Activated CD4-positive, CD25-positive, alpha-beta regulatory T cell (primary cell): ENCODE measurements at places on chromosomes 1 and 21.

- no peak for DNase-seq
These were observed 217.1 kb downstream of the NFIA start for GRCh38 chr1:61299463-61299862.

GRCh38 chr1:175904808-175905207 lies 161.4 kb upstream of the TNR start:
- no peak for DNase-seq

DNA sequence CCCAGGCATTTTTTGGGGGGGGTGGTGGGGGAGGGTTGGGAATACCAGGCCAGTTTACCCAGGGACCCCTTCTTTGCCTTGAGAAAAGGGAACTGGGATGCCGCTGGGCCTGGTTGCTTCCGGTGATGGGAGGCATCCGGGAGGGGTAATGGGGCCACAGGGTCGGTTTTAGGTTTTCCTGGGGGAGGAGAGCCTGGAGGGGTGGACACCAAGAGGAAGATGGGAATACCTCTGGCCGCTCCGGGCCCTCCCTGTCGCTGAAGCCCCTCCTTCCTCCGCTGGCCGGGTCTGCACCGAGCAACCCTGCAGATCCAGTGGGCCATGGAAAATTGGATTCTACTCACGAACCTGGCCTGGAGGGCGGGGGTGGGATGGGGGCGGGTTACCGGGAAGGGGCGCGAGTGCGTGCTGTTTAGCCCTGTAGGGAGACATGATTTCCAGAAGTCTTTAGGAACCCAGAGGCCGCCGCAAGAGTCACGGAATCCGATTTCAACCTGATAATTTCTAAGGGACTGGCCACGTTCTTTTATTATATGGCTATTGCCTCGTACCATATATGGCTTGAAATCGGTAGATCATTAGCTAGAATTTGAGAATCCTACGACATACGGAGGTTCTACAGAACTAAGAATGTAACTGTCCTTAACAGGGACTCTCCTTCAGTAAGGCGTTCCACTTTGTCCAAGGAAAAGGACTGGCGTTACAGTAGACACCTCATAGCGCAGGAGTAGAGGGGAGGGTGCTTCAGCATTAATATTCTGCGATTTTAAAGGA lies 749 bp downstream of the AKIRIN1 start:
- DNase-seq, result no peak

DNA sequence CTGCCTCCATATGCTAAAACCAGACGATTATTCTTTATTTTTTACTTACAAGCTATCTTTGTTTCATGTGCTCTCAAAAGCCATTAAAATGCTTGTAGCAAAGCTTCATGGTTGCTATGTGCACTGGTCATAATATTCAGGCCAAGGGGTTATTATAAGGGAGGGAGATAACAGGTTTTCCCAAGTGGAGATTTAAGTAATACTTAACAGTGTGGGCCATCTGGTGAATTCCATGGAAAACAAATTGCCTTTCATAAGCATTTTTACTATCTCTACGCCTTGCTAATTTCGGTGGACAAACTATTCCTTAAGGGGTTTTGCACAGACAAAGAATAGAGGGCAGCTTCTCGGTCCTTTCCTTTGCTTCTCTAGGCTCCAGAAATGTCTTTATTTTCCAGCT lies 137.8 kb downstream of the NUF2 start:
- no peak for DNase-seq

GRCh38 chr1:44390277-44390676 lies 14.8 kb upstream of the RNF220 start:
- no peak for DNase-seq

- DNase-seq, result no peak
These were observed 73.2 kb downstream of the GRIK3 start for GRCh38 chr1:36961062-36961615.

DNA sequence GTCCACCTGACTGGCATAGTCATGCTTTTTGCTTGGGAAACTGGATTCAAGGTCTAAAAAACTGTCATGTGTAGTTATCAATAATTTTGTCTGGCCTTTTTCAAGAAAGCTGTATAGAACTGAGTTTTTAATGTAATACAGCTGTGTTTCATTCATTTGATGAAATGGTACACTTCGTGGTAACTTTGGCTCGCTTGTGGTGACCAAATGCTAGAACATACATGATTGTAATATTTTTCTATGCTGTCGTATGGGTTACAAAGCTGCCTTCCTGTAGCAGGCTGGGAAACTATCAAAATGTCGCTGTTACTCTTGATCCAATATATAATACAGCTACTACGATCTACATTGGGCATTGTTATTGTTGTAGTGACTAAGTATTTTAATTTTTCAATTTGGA lies 2.1 kb downstream of the LRRC42 start:
- no peak for DNase-seq

GRCh38 chr1:169473347-169473746 lies 12.4 kb downstream of the SLC19A2 start:
- DNase-seq, result no peak

- DNase-seq, result no peak
These were observed 22.6 kb upstream of the TNFRSF1B start for GRCh38 chr1:12144236-12144635.

GRCh38 chr1:218900615-218901014 lies 273.1 kb upstream of the LYPLAL1 start:
- DNase-seq, result no peak

DNA sequence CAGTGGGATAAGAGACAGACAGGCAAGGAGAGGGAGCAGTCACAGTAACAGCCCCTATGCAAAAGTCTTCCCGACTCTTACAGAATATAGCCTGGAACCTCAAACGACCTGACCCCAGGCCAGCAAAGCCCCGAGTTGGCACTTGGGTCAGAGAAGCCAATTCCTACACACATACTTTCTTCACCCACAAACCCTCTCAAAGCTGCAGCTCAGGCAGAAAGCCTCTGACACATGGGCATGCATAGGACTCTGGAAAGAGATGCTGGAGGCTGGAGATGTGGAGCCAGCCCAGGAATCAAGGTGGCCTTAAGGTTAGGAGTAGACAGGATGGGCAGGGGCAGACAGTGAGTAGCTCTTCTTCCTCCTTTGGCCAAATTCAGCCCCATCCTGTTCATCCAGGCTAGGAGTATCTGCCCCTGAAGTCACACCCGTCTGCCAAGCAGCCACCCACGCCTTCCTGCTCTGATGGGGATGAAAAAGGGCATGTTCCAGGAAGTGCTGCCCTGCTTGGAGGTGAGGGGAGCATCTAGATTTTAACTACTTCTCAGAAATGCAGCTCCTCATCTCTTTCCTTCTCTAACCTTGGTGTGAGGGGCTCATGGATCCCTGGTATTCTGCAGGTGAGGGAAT lies 7.8 kb downstream of the SLC41A1 start:
- no peak for DNase-seq

GRCh38 chr1:93681989-93682412 lies 364 bp upstream of the BCAR3 start:
- no peak for DNase-seq

DNA sequence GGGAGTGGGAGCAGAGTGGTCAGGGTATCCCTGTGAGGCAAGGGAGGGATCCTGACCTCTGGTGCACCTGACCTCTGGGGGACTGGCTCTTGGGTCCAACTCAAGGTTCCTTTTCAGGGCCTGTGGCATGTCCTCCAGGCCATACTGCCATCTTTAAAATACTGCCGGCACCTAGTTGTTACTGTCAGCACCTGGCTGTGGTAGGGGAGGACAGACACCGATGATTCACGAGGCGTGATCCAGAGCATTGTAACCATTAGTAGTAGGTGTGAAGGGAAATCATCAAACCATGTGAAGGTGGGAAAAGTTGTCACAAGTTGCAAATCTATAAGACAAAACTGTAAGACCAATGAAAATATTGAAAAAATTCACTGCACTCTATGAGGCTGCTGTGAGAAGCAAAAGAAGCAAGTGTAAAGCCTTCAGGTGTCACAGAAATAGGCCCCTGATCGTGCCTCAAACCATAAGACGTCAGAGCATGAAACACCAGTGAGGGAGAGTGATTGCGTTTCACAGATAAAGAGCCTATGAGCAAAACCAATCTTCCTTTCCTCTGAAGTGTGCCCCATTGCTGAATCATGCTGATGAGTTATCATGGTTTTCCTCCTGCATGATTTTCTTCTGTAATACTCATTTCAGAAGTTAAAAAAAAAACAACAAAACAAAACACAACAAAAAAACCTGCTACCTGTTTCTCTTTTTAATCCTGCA lies 55.3 kb downstream of the CDC7 start:
- DNase-seq, result peak; percentile 9

- DNase-seq, result no peak
These were observed 71.1 kb upstream of the EXO1 start for GRCh38 chr1:241776911-241777310.

DNA sequence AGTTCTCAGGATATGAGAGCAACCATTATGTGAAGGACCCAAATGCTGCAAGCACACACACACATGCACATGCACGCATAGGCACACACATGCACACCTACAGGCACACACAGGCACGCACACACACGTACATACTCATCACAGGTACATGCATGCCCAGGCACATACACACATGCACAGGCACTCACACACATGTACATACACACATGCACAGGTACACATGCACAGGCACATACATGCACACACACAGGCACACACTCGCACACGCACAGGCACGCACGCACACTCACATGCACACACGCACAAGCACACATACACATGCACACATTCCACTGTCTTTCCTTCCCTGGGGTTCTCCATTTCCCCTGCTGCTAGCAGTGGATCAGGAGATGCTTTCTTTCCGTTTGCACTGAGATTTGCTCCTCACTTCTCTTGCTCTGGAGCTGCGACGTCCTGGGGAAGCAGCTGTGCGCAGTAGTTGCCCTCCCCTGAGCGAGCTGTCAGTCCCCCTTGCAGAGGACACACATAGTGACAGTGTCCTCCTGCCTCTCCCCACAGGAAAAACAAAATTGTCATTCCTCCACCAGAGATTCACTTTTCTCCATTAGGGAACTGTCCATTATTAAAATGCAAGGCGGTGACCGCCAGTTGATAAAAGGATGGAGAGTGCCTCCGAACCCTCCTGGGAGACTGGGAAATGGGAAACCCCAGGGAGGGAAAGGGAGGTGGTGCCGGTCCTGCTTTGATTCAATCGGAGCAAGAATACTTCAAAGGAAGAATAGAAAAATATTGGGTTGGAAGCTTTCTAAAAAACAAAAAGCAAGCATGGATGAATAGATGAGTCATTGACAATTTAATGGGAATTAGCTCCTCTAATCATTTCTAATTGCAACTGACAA lies 69.5 kb downstream of the WDR4 start:
- no peak for DNase-seq

GRCh38 chr1:232239998-232240397 lies 389.9 kb downstream of the SIPA1L2 start:
- no peak for DNase-seq

DNA sequence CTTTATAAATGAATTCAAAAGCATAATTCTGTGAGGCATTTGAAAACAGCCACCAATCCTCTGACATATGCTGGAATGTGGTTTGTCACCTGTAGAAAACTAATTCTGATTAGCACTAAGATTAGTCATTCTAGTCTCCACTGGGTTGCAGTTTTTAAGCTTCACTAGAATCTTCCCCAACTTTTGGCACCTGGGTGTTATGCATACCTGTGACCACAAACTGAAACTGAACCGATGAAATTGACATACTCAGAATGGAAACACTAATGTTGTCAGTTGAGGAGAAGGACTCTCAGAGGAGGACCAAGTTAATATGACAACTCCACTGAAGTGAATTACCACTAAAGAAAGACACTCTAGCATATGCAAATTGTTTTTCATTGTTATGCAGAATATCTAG lies 285.8 kb upstream of the NEGR1 start:
- no peak for DNase-seq

DNA sequence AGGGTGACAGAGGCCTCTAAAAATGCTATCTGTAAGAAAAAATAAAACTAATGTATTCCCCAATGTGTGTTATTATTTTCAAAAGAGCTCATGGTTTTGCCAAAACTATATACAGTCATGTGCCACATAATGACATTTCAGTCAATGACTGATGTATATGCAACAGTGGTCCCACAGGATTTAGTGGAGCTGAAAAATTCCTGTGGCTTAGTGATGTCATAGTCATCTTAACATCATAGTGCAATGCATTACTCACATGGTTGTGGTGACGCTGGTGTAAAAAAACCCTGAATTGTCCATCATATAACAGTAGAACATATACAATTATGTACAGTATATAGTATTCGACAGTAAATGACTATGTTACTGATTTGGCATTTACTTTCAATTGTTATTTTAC lies 172.4 kb downstream of the CACNA1E start:
- DNase-seq, result no peak

GRCh38 chr1:89260566-89261255 lies 11.9 kb downstream of the GBP5 start:
- no peak for DNase-seq

DNA sequence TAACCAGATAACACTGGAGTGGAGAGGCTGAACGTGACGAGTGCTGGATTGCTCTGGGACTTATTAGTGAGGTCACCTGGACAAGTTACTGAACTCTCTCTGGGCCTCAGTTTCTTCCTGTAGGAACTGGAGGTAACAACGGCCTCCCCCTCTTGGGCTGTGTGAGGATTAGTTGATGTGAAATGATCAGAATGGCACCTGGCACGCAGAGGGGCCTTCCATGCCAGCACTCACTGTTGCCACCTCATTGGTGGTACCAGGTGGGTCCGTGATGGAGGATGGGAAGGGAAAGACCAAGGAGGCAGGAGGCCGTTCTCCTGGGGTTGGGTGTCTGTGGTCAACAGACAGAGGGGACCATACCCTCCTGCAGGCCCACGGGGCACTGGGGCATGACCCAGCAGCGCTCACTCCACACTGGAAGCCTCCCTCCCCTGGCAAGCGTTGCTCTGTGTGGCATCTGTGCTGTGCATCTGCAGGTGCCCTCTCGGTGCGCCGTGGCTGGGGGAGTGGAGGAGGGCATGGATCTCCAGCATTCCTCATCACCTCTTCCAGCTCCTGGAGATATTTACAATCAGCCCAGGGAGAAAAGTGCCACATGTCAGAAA lies 349.5 kb upstream of the VAMP3 start:
- DNase-seq, result no peak

- no peak for DNase-seq
These were observed 320.9 kb upstream of the C1orf87 start for GRCh38 chr1:60394436-60394835.

GRCh38 chr1:208219659-208220282 lies 24.4 kb downstream of the PLXNA2 start:
- no peak for DNase-seq

DNA sequence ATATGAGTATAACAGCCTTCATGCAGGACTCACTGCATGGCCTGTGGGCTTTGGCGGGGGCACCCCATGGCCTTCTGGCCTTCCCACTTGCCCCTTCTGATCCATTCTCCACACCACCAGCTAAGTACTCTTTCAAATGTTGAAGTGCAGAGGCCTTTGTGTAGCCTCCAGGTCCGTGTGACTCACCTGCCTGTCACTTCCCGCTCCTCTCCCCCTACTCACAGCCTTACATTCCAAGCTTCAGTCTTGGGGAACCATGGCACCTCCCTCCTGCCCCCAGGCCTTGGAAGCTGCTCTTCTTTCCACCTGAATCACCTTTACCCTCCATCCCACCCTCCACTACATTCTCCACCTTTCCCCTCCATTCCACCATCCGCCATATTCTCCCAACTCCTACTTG lies 69.6 kb downstream of the PGM1 start:
- no peak for DNase-seq

- DNase-seq, result no peak
These were observed 345 bp downstream of the HPCAL4 start for GRCh38 chr1:39690794-39691382.

- no peak for DNase-seq
These were observed 5.6 kb downstream of the NECAP2 start for GRCh38 chr1:16446116-16446515.

GRCh38 chr1:32612189-32612881 lies 38.0 kb downstream of the ZBTB8OS start:
- DNase-seq, result peak; percentile 10
